Stimulated activated CD8-positive, alpha-beta memory T cell treated with anti-CD3 and anti-CD28 coated beads, Interleukin-4, amount 100 ng/mL, for 1 hour (primary cell): ENCODE measurements at places on chromosomes 12 and 14.

DNA sequence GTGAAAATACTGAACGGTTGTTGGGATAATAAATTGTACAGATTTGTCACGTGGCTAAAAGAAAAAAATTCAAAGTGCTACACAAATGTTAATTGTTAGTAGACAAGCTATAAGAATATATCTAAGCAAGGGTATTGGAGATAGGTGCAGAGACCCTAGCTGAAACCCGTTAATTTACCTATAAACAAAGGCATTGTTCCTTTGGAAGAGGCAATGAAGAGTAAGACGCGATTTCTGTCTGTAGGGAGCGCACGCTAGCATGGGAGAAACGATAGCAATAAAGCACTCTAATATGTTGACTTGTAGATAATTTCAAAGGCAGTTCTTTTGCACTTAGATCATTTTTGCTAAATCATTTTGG, 565 bp downstream of the CCDC77 start:
- DNase-seq, result no peak

GRCh38 chr14:94005324-94006073, 8.4 kb downstream of the CCDC197 start:
- no peak for DNase-seq

DNA sequence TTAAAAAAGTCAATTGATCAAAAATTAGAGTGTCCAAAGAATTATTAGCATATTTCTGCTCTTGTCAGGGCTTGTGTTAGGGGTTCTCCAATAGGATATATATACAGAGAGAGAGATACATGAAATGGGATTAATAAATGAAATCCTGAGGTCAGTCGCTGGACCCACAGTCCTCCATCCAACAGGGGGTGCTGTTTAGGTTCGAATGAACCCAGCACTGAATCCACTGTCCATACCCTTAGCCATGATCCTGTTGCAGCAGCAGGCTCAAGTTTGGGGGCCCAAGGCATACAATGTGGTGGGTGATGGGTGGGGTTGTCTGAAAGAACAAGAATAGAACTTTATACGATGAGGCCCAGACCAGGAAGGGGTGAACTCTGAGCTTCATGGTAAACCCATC, 780 bp upstream of the MYO1H start:
- DNase-seq, result no peak

DNA sequence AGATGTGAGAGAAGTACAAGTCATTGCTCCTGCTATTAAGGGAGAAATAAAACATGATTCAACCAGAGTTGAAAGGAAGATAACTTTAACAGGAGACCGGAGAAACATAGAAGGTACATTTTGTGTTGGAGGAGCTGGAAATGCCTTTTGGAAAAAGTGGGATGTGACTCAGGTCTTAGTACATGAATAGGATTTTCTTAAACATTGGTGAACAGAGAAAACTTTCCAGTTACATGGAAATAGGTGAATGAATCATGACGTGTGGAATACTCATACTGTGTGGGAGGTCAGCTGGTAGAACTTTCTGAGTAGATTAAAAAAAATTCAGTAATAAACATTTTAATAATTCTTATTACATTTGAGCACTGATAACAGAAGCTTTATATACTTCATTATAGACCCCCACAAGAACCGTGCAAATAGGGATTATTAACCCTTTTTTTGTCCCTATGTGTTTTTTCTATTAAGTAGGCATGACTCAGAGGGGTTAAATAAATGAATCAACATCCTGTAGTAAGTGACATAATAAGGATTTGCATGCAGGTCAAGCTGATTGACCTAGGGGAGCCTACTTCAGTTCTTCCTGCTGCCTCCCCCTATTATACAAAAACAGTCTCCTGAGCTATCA, 710.5 kb downstream of the NOVA1 start:
- DNase-seq, result no peak

- no peak for DNase-seq
These were observed 14.1 kb upstream of the CISTR start for GRCh38 chr12:53765891-53766290.
